Activated naive CD4-positive, alpha-beta T cell treated with Interleukin-2 at 50 U/mL for 16 hours (primary cell): ENCODE measurements at places on chromosomes 4 and X.

DNA sequence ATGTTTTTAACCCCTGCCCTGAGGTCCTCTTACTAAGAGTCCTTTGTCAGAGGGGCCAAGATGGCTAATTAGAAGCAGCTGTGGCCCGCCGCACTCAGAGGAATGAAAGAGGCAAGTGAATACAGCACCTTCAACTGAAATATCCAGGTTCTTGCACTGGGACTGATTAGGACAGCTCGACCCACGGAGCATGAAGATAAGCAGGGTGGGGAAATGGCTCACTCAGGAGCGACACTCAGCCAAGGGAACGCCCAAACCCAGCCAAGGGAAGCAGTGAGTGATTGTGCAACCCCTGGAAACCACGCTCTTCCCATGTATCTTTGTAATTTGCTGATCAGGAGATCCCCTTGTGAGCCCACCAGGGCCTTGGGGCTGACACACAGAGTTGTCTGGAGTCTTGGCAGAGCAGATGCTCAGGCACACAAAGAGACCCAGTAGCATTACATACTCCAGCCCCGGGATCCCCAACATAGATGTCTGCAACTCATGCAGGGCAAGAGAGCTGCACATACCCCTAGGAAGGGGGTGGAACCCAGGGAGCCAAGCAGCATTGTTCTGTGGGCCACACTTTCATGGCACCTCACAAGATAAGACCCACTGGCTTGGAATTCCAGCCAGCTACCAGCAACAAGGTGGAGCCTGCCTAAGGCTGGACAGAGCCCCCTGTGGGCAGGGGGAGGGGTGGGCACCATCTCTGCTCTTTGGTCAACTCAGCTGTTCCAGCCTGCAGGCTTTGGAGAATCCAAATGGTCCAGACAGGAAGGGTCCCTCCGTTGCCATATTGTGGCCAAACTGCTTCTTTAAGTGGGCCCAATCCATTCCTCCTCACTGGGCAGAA lies 23.3 kb downstream of the F8A3 start:
- DNase-seq = no peak

GRCh38 chr4:68062501-68062900 lies 67.2 kb downstream of the TMPRSS11F start:
- DNase-seq = no peak

GRCh38 chr4:84901740-84902281 lies 64.7 kb downstream of the WDFY3 start:
- no peak for DNase-seq

DNA sequence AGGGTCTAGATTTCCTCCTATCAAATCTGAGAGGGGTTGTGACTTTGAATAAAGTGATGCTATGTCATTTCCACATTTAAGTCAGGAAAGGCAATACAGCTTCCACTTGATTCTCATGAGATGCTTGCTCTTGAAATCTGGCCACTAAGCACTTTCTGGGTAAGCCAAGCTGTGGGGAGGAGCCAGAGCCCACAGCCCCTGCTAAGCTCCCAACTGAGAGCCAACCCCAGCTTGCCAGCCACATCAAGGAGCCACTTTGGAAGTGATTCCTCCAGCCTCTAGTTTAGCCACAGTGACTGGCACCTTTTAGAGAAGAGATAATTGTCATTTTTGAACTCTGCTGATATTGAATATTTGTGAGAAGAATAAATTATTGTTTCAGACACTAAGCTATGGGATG lies 1441.5 kb upstream of the IGFBP7 start:
- DNase-seq = no peak

DNA sequence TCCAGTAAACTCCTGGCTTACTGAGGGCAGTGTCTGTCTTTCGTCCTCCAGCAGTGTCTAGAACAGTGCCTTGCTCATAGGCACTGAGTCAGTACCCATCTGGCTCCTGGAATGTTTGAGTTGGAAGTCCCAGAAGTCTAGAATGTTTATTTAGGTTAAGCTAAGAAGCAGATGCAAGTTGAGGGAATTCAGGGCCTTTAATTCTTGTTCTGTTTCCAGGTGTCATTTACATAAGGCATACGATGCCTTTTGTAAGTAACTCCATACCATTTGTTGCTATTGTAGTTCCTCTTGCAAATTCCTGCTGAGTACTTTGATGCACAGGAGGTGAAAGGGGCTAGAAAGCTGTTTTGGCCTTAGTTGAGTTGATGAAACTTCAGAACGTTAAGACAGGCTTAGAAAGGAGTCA lies 22.2 kb downstream of the ARHGAP10 start:
- DNase-seq = no peak

- DNase-seq = no peak
These were observed 21.1 kb downstream of the PNMA6E start for GRCh38 chrX:153379971-153380581.
